ENCODE measurements at places on chromosomes 11 and 22. TPM values are rescaled to one million over a fixed set of nuclear protein-coding genes. Genes with fewer than 3 reads are reported as not detected.

The SLC37A2 gene
- 0.68 TPM for total RNA-seq

The TLCD5 gene
- total RNA-seq, result 0.08 TPM

- H3K27ac ChIP-seq, result no peak overlapping the region
- no peak for DNase-seq
- H3K36me3 ChIP-seq, result peaks cover 21% of the 10 kb centered on the region
- no peaks in the 10 kb centered on the region for H3K27me3 ChIP-seq
Measured at GRCh38 chr22:47174096-47174495, 411.6 kb downstream of the TBC1D22A start.

- no peaks in the 10 kb centered on the region for H3K27me3 ChIP-seq
- H3K27ac ChIP-seq, result no peak overlapping the region
- H3K4me1 ChIP-seq, result peaks cover 8% of the 10 kb centered on the region
- H3K4me3 ChIP-seq, result no peak overlapping the region
- no peaks in the 10 kb centered on the region for H3K36me3 ChIP-seq
- no peak for DNase-seq
Measured at GRCh38 chr11:46609386-46609785, 7.6 kb downstream of the HARBI1 start.

The RASSF10 gene
- total RNA-seq, result not detected

- H3K4me3 ChIP-seq, result no peak overlapping the region
- peaks cover 17% of the 10 kb centered on the region for H3K4me1 ChIP-seq
- H3K36me3 ChIP-seq, result peaks cover 2% of the 10 kb centered on the region
- DNase-seq, result no peak
Measured at GRCh38 chr11:10418950-10419310, 36.1 kb upstream of the AMPD3 start.

- no peak overlapping the region for H3K27ac ChIP-seq
- no peak for DNase-seq
- peaks cover 2% of the 10 kb centered on the region for H3K27me3 ChIP-seq
- H3K36me3 ChIP-seq, result no peaks in the 10 kb centered on the region
Measured at GRCh38 chr11:77309401-77310085, 8.1 kb upstream of the GDPD4 start.

- no peak overlapping the region for H3K4me3 ChIP-seq
- no peaks in the 10 kb centered on the region for H3K4me1 ChIP-seq
- no peak for DNase-seq
- H3K36me3 ChIP-seq, result peaks cover 40% of the 10 kb centered on the region
Measured at GRCh38 chr11:74608431-74608830, 16.0 kb downstream of the POLD3 start.

- DNase-seq, result no peak
- no peak overlapping the region for H3K4me3 ChIP-seq
- no peaks in the 10 kb centered on the region for H3K36me3 ChIP-seq
- H3K4me1 ChIP-seq, result peaks cover 18% of the 10 kb centered on the region
- no peak overlapping the region for H3K27ac ChIP-seq
- H3K27me3 ChIP-seq, result no peaks in the 10 kb centered on the region
Measured at GRCh38 chr11:66858939-66859685, 2.2 kb downstream of the LRFN4 start.

- peaks cover 2% of the 10 kb centered on the region for H3K27me3 ChIP-seq
- no peaks in the 10 kb centered on the region for H3K4me1 ChIP-seq
- H3K27ac ChIP-seq, result no peak overlapping the region
- no peaks in the 10 kb centered on the region for H3K36me3 ChIP-seq
- no peak for DNase-seq
Measured at GRCh38 chr11:106133529-106133928, 56.1 kb downstream of the AASDHPPT start.

- peaks cover 25% of the 10 kb centered on the region for H3K4me1 ChIP-seq
- H3K27ac ChIP-seq, result no peak overlapping the region
- peaks cover 44% of the 10 kb centered on the region for H3K36me3 ChIP-seq
- no peak for DNase-seq
Measured at GRCh38 chr22:35275580-35275979, 18.3 kb downstream of the HMGXB4 start.

DNA sequence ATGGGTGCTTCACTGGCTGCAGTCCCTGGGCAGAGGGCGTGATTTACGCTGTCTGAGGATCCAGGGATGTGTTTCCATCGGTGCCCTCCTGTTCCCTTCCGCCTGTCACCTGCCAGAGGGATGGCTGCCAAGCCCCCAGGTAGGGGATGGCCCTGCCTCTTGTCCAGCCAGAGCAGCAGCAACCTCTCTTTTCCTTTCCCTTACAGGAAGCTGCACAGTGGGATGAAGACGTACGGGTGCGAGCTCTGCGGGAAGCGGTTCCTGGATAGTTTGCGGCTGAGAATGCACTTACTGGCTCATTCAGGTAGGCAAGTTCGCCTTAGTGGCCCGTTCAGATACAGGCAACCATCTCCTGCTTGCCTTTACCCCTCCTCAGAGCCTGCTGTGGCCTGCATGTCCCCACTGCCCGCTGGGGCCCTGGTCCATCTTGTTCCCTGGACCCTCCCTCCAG, 96.6 kb downstream of the ZBTB16 start:
- H3K4me3 ChIP-seq, result no peak overlapping the region
- no peak overlapping the region for H3K27ac ChIP-seq
- peaks cover 16% of the 10 kb centered on the region for H3K36me3 ChIP-seq
- H3K27me3 ChIP-seq, result peaks cover 5% of the 10 kb centered on the region

DNA sequence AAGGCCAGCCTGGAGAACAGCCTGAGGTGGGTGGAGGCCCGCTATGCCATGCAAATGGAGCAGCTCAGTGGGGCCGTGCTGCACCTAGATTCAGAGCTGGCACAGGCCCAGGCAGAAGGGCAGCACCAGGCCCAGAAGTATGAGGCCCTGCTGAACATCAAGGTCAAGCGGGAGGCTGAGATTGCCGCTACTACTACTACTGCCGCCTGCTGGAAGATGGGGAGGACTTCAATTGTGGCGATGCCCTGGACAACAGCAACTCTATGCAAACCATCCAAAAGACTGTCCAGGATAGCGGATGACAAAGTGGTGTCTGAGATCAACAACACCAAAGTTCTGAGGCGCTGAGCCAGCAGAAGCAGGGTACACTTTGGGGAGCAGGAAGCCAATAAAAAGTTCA, 3.1 kb upstream of the TMEM218 start:
- H3K4me3 ChIP-seq, result no peak overlapping the region
- peak; percentile 24 for DNase-seq
- no peak overlapping the region for H3K27ac ChIP-seq
- H3K27me3 ChIP-seq, result peaks cover 16% of the 10 kb centered on the region
- H3K4me1 ChIP-seq, result peaks cover 18% of the 10 kb centered on the region

DNA sequence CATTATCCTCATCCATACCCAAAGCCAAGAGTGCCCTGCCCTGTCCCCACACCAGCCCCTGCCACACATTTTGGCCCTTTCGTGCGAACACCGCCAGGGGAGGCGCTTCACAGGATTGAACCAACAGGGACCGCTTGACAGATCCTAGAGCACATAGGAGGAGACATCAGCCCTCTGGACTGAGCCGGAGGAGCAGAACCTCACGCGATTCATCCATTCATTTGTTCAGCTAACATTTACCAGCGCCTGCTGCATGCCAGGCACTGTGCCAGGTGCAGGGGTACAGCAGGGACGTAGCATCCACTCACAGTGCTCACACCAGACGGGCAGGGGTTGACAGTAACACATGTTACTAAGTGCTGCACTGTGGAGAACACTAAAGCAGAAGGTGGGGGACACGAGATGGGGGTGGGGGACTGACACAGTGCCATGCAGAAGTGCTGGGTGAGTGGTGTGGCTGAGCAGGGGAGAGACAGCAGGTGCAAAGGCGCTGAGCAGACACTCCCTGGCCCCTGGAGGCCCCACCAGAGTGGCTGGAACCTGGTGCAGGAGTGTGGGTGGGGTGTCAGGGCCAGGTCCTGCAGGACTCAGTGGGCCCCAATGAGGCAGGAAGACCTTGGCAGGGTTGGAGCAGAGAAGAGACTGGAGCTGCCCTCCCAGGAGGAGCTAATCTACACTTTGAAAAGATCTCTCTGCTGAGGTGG, 3.4 kb downstream of the GNAZ start:
- H3K36me3 ChIP-seq, result no peaks in the 10 kb centered on the region
- peaks cover 8% of the 10 kb centered on the region for H3K4me1 ChIP-seq
- H3K27me3 ChIP-seq, result peaks cover 39% of the 10 kb centered on the region
- H3K27ac ChIP-seq, result no peak overlapping the region
- no peak overlapping the region for H3K4me3 ChIP-seq

DNA sequence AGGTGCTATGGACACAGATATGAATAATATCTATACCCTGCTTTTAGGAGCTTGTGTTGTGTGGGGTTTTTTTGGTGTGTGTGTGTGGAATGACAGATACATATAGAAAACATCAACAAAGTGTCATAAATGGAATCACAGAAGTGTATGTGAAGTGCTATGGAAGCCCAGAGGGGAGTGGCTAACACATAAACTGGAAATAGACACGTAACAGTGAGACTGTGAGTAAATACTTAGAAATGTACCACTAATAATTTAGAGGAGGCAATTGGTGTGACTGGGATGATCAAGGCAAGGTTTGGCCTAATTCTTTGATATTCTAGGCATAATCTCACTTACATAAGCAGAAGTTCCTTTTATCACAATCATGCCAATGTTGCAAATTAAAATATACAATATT, 169.3 kb upstream of the TENM4 start:
- no peaks in the 10 kb centered on the region for H3K27me3 ChIP-seq
- no peaks in the 10 kb centered on the region for H3K4me1 ChIP-seq
- no peak for DNase-seq

The GPR83 gene
- not detected for total RNA-seq

GRCh38 chr11:128741916-128742315, 48.0 kb downstream of the FLI1 start:
- no peak overlapping the region for H3K4me3 ChIP-seq
- H3K27me3 ChIP-seq, result no peaks in the 10 kb centered on the region
- H3K4me1 ChIP-seq, result peaks cover 75% of the 10 kb centered on the region
- H3K36me3 ChIP-seq, result peaks cover 57% of the 10 kb centered on the region
- DNase-seq, result no peak

DNA sequence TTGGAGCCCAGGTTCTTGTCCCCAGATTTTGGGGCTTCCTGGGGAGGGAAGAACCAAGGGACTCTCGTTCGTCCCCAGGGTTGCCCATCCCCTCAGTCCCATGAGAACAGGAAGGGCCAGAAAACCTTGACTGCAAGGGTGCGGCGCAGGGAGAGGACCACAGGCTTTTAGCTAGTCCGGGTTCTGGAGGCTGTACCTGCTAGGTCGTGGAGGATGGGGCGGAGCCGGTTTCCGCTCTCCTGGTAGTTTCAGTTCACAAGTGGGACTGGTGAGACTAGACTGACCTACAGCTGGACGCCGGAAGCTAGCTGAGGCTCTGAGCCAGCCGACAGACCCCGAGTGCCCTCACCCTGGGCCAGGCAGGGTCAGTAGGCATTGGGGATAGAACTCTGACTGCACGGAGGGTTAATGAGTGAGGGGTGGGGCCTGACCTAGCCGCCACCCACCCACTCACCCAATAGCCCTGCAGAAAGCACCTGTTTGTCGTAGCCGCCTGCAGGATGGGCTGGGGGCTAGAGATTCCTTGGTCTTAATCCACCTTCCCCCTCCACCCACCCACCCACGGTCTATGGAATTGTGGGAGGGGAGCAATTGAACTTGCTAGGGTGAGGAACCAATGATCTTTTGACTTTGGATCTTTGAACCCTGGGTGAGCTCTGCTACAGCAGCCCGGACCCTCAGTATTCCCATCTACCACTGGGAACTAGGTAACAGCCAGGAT, 1.5 kb downstream of the MAFF start:
- no peaks in the 10 kb centered on the region for H3K27me3 ChIP-seq
- DNase-seq, result peak; percentile 67
- H3K36me3 ChIP-seq, result peaks cover 3% of the 10 kb centered on the region
- peak overlapping the region; percentile 77 for H3K27ac ChIP-seq
- peaks cover 54% of the 10 kb centered on the region for H3K4me1 ChIP-seq

- H3K4me3 ChIP-seq, result no peak overlapping the region
- H3K27ac ChIP-seq, result no peak overlapping the region
- no peaks in the 10 kb centered on the region for H3K36me3 ChIP-seq
Measured at GRCh38 chr11:124656774-124657630, 16.5 kb downstream of the SIAE start.

The POTEH gene
- total RNA-seq, result not detected

DNA sequence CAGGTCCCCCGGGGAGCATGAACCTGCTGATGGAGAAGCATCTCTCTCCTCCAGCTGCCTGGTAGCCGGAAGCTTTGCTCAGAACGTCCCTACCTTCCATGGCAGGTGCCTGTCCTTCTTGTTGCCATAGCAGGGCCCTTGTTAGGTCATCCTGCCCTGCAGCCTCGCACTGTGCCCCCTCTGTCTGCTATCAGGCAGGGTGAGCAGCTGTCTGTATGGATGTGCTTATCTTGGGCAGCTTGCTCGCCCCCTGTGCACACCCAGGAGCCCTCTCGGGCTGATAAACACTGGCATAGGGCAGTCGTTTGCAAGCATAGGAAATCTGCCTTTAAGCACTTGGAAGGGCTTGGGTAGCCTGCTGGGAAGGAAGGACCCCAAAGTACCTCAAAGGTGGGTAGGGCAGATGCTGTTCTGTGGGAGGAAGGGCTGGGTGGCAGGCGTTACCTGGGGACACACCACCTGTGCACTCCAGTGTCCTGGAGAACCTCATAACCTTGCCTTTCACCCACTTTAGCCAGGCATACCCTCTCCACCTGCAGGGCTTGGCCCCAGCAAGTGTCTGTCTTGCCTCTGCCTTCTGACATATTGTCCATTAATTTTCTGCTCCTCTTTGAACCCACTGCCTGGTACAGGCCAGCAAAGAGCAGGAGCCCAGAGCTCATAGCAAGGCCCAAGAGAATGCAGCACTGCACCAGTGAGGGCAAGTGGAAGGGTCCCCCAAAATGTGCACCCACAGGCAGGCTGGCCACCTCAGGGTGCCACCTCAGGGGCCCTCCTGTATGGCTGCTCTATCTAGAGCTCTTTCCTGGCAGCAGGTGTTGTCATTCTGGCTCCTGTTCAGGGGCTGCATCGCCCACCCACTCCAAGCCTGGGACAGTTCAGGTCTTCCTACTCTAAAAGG, 8.0 kb upstream of the COMT start:
- no peak overlapping the region for H3K4me3 ChIP-seq
- H3K27ac ChIP-seq, result no peak overlapping the region
- H3K36me3 ChIP-seq, result peaks cover 15% of the 10 kb centered on the region
- H3K27me3 ChIP-seq, result no peaks in the 10 kb centered on the region

GRCh38 chr11:78392854-78393253, 24.8 kb downstream of the GAB2 start:
- H3K4me3 ChIP-seq, result no peak overlapping the region
- H3K27me3 ChIP-seq, result no peaks in the 10 kb centered on the region
- H3K4me1 ChIP-seq, result peaks cover 20% of the 10 kb centered on the region
- H3K36me3 ChIP-seq, result no peaks in the 10 kb centered on the region

- H3K4me3 ChIP-seq, result no peak overlapping the region
- DNase-seq, result no peak
- no peaks in the 10 kb centered on the region for H3K27me3 ChIP-seq
- H3K36me3 ChIP-seq, result no peaks in the 10 kb centered on the region
Measured at GRCh38 chr11:859394-860131, 16.9 kb downstream of the TSPAN4 start.

The TRIM48 gene
- not detected for total RNA-seq

The NOX4 gene
- not detected for total RNA-seq

The CHKA gene
- 14.4 TPM for total RNA-seq

All from activated CD8-positive, alpha-beta T cell treated with anti-CD3 and anti-CD28 coated beads, Interleukin-2, amount 10 ng/mL, durations not matched to agents 7 days and 5 days (primary cell).